GM23248 (cell line): ENCODE measurements at places on chromosomes 4 and X. TPM values are rescaled to one million over a fixed set of nuclear protein-coding genes. Genes with fewer than 3 reads are reported as not detected.

Gene PDZD4
- total RNA-seq = 1.5 TPM in 1 of 2 replicates, not detected in the other

Gene ETNPPL
- not detected in 2 replicates for total RNA-seq

Gene CCKAR
- not detected in 2 replicates for total RNA-seq

Gene GPR101
- total RNA-seq = not detected in 2 replicates

Gene MAML3
- 1.5 and 1.9 TPM in 2 replicates for total RNA-seq

Gene TRIM75
- total RNA-seq = not detected in 2 replicates

Gene CTAG1B
- not detected in 2 replicates for total RNA-seq

Gene DKC1
- total RNA-seq = 30.0 and 40.1 TPM in 2 replicates

Gene TCP11X2
- total RNA-seq = not detected in 2 replicates

Gene POU4F2
- not detected in 2 replicates for total RNA-seq

Gene EVC
- total RNA-seq = 36.8 and 56.2 TPM in 2 replicates

Gene CFAP47
- total RNA-seq = not detected in 2 replicates

Gene PLAC8
- total RNA-seq = not detected in 2 replicates

Gene FRMPD3
- not detected in 2 replicates for total RNA-seq

Gene UTP14A
- 15.9 and 17.7 TPM in 2 replicates for total RNA-seq

Gene UCP1
- not detected in 2 replicates for total RNA-seq

Gene EFHC2
- total RNA-seq = not detected in 2 replicates

Gene F8
- 1.6 and 4.1 TPM in 2 replicates for total RNA-seq
